PC-9 (cell line): ENCODE measurements at places on chromosomes 2 and 18. TPM values are rescaled to one million over a fixed set of nuclear protein-coding genes. Genes with fewer than 3 reads are reported as not detected.

GRCh38 chr2:178197791-178198190 lies 3.5 kb downstream of the OSBPL6 start:
- no peak overlapping the region for H3K4me3 ChIP-seq
- H3K4me1 ChIP-seq, result peaks cover 16% of the 10 kb centered on the region
- no peaks in the 10 kb centered on the region for H3K36me3 ChIP-seq
- no peak for DNase-seq
- peaks cover 13% of the 10 kb centered on the region; the same call in 1 of the 2 replicates for H3K27me3 ChIP-seq
- no peak overlapping the region for H3K27ac ChIP-seq

Gene TRABD2A
- 0.88 and 2.2 TPM in 2 replicates for total RNA-seq

GRCh38 chr2:147450661-147451510 lies 393.9 kb upstream of the ACVR2A start:
- no peaks in the 10 kb centered on the region for H3K27me3 ChIP-seq
- H3K27ac ChIP-seq, result no peak overlapping the region
- no peaks in the 10 kb centered on the region for H3K4me1 ChIP-seq
- H3K36me3 ChIP-seq, result no peaks in the 10 kb centered on the region
- H3K4me3 ChIP-seq, result no peak overlapping the region
- DNase-seq, result no peak

- H3K4me3 ChIP-seq, result no peak overlapping the region
- no peaks in the 10 kb centered on the region for H3K36me3 ChIP-seq
- H3K27me3 ChIP-seq, result no peaks in the 10 kb centered on the region
Measured at GRCh38 chr2:212938144-212938793, 213.1 kb downstream of the IKZF2 start.

DNA sequence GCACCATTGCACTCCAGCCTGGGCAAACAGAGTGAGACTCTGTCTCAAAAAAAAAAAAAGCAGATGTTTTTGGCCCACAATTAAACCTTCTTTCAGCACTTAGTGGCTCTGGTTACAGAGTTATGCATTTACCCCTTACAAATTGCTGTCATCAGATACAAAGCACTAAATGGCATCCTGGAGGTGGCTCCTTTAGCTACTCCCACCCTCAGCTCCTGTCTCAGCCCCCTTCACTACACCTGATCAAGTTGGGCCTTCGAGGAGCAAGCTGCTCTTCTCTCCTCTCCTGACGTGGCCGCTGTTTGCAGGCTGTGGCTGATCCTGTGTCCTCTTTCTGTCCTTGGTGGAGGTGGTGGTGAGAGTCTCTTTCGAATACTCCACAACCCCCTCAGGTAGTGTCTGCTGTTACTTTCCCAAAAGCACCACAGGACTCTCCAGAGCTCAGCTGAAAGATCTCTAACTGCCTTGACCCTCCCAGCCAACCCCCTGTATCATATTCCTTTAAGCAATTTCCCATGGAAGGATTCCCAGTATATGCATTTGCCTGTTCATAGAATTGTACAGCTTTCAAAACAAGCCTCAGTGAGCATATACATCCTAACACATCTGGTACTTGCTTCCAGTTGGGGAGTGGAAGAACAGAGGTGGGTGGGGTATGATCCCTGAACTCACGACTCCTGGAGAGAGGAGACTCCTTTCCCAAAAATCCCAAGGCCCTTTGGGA lies 285.9 kb downstream of the CLIP4 start:
- H3K27me3 ChIP-seq, result peaks cover 91% of the 10 kb centered on the region
- H3K4me1 ChIP-seq, result no peaks in the 10 kb centered on the region
- DNase-seq, result no peak

- no peak for DNase-seq
- H3K36me3 ChIP-seq, result no peaks in the 10 kb centered on the region
- H3K4me3 ChIP-seq, result no peak overlapping the region
- H3K4me1 ChIP-seq, result peaks cover 47% of the 10 kb centered on the region
- no peaks in the 10 kb centered on the region for H3K27me3 ChIP-seq
Measured at GRCh38 chr2:231640641-231641111, 48.0 kb downstream of the TEX44 start.

GRCh38 chr2:64186699-64187605 lies 42.7 kb upstream of the PELI1 start:
- no peaks in the 10 kb centered on the region for H3K4me1 ChIP-seq
- no peak overlapping the region for H3K4me3 ChIP-seq
- DNase-seq, result no peak

GRCh38 chr2:24073816-24074215 lies 2.3 kb downstream of the SF3B6 start:
- H3K36me3 ChIP-seq, result peaks cover 17% of the 10 kb centered on the region
- DNase-seq, result no peak
- peaks cover 21% of the 10 kb centered on the region for H3K4me1 ChIP-seq
- no peak overlapping the region for H3K27ac ChIP-seq
- H3K27me3 ChIP-seq, result no peaks in the 10 kb centered on the region

GRCh38 chr2:221541131-221541735 lies 30.9 kb downstream of the EPHA4 start:
- H3K4me3 ChIP-seq, result no peak overlapping the region
- peaks cover 9% of the 10 kb centered on the region for H3K4me1 ChIP-seq
- DNase-seq, result no peak
- H3K27me3 ChIP-seq, result no peaks in the 10 kb centered on the region
- H3K36me3 ChIP-seq, result no peaks in the 10 kb centered on the region
- no peak overlapping the region for H3K27ac ChIP-seq

Gene GALNT5
- total RNA-seq, result 1.3 and 1.9 TPM in 2 replicates

GRCh38 chr2:100983684-100984310 lies 18.3 kb upstream of the RPL31 start:
- no peaks in the 10 kb centered on the region for H3K27me3 ChIP-seq
- H3K27ac ChIP-seq, result peak overlapping the region; percentile 21; the same call in 1 of the 2 replicates
- no peaks in the 10 kb centered on the region for H3K4me1 ChIP-seq
- no peak overlapping the region for H3K4me3 ChIP-seq
- H3K36me3 ChIP-seq, result peaks cover 40% of the 10 kb centered on the region

- H3K36me3 ChIP-seq, result no peaks in the 10 kb centered on the region
- no peaks in the 10 kb centered on the region for H3K27me3 ChIP-seq
- H3K27ac ChIP-seq, result no peak overlapping the region
- H3K4me1 ChIP-seq, result no peaks in the 10 kb centered on the region
- H3K4me3 ChIP-seq, result no peak overlapping the region
- no peak for DNase-seq
Measured at GRCh38 chr2:147456779-147457178, 388.1 kb upstream of the ACVR2A start.

- no peak overlapping the region for H3K27ac ChIP-seq
- no peaks in the 10 kb centered on the region for H3K36me3 ChIP-seq
- no peak for DNase-seq
- H3K4me1 ChIP-seq, result peaks cover 6% of the 10 kb centered on the region; the same call in 1 of the 2 replicates
- peaks cover 34% of the 10 kb centered on the region for H3K27me3 ChIP-seq
Measured at GRCh38 chr2:105231232-105231619, 10.3 kb upstream of the GPR45 start.

GRCh38 chr2:190911813-190912212 lies 31.2 kb downstream of the GLS start:
- no peaks in the 10 kb centered on the region for H3K4me1 ChIP-seq
- no peaks in the 10 kb centered on the region for H3K27me3 ChIP-seq
- H3K36me3 ChIP-seq, result peaks cover 4% of the 10 kb centered on the region
- H3K27ac ChIP-seq, result no peak overlapping the region
- DNase-seq, result no peak

Gene DOK6
- total RNA-seq, result not detected in 2 replicates

- H3K27me3 ChIP-seq, result peaks cover 53% of the 10 kb centered on the region
- DNase-seq, result no peak
- no peak overlapping the region for H3K27ac ChIP-seq
- no peak overlapping the region for H3K4me3 ChIP-seq
Measured at GRCh38 chr2:135817951-135818350, 19.0 kb downstream of the LCT start.

Gene CYTIP
- not detected in 2 replicates for total RNA-seq

DNA sequence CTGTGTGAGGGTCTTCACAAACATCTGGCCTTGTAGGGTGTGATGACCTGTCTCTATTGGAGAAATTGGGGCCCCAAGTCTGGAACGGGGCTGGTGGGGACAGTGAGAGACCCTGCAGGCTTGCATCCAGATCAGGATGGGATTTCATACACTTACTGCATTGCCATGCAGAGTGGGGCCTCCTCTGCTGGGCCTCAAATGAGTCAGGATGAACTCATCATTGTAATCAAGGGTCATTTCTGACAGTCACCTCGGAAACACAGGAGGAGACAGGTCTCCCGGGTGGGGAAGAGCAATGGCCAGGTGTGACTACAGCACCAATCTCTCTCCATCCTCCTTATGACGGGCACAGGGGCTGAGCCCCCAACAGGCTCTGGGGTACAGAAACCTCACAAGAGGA lies 48.1 kb upstream of the GALR1 start:
- no peaks in the 10 kb centered on the region for H3K36me3 ChIP-seq
- H3K4me3 ChIP-seq, result no peak overlapping the region
- H3K4me1 ChIP-seq, result 0 out of 2 replicates have a peak, but pooled peaks cover 6% of the 10 kb centered on the region
- no peaks in the 10 kb centered on the region for H3K27me3 ChIP-seq
- DNase-seq, result no peak
- H3K27ac ChIP-seq, result no peak overlapping the region

DNA sequence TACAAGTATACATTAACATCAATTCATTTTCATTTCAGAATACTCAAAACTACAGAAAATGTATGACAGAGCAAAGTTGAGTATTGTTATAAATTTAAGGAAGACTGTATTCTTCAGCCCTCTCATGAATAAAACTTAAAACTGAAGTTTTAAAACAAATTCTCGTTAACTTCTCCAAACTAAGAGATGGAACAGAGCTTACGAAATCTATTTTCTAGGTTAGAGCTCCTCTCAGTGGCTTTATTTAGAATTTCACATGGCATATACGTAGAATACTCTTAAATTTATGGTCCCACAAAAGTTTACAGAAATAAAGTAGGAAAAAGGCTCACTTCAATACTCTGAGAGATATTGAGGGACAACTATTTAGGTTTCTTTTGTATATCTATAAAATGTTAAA lies 612.1 kb downstream of the KCNJ3 start:
- H3K27ac ChIP-seq, result no peak overlapping the region
- H3K36me3 ChIP-seq, result no peaks in the 10 kb centered on the region
- no peak overlapping the region for H3K4me3 ChIP-seq
- no peaks in the 10 kb centered on the region for H3K4me1 ChIP-seq

GRCh38 chr2:43333656-43334144 lies 107.3 kb upstream of the ZFP36L2 start:
- H3K27me3 ChIP-seq, result no peaks in the 10 kb centered on the region
- H3K36me3 ChIP-seq, result no peaks in the 10 kb centered on the region
- no peaks in the 10 kb centered on the region for H3K4me1 ChIP-seq
- H3K4me3 ChIP-seq, result no peak overlapping the region

DNA sequence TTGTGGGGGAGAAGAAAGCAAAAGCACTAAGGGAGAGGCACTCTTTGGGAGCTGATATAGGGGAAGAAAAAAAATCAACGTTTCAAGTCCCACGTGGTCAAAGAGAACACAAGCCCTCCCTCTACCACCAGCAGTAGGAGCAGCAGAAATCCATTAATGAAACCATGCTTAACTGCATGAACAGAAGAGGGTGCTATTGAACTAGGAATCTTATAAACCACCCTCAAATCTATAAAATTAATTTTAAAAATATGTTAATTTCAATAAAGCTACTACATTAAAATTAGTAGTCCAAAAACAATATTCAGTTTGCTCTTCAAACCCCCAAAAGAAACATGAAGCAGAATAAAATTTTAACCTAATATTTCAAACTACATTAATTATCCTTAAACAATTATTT lies 147.8 kb downstream of the TMEM18 start:
- H3K27ac ChIP-seq, result no peak overlapping the region
- no peaks in the 10 kb centered on the region for H3K36me3 ChIP-seq
- peak; percentile 64 for DNase-seq
- peaks cover 10% of the 10 kb centered on the region for H3K4me1 ChIP-seq
- H3K27me3 ChIP-seq, result no peaks in the 10 kb centered on the region

DNA sequence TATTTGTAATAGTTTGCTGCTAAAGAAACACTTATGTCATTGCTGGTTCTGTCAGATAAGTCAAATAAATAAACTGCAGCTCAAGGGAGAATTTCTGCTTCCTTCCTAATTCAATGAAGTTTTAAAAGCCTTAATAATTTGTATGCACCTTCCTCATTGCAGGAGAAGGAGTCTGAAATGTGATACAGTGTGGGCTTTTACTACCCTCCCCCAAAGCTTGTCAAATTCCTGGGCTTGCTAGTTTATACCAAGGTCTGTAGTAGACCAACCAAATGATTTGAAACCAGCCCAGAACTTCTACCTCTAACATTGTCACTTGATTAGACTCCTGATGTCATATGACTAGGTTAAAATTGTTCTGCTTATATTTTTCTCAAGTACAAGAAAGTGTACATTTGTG lies 131.8 kb downstream of the DTNA start:
- H3K27ac ChIP-seq, result no peak overlapping the region
- no peak for DNase-seq
- no peak overlapping the region for H3K4me3 ChIP-seq
- no peaks in the 10 kb centered on the region for H3K4me1 ChIP-seq
- no peaks in the 10 kb centered on the region for H3K27me3 ChIP-seq
- no peaks in the 10 kb centered on the region for H3K36me3 ChIP-seq

DNA sequence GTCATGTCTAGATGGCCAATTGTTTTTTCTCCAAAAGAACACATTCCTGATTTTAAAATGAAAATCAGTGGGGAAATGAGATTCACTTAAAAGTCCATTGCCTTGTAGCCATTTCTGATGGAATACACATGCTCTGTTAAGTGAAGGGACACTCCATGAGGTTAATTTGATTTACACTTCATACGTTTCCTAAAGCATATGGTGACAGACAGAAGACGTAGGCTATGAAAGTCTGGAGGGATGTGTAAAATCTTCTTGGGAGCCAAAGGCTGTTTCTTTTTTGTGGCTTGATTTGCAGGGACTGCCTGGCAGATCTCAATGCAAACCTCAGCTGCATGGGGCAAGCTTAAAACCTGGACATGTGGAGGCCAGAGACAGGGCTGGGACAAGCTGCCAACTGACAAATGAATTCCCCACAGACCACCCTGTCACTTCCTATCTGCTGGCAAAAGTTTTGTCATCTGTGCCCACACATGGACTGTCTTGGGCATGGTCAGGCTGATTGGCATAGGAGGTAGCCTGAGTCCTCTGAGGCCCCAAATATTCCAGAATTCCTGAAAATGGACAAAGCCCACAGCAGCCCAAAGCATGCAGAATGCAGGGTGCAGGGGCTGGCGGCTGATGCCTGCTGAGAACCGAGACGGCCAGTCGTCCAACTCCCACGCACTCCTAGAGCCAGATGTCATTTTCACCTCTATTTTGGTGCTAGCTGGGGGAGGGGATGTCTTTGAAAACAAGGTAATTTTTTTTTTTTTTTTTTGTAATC lies 73.9 kb downstream of the SDC1 start:
- no peaks in the 10 kb centered on the region for H3K36me3 ChIP-seq
- H3K4me1 ChIP-seq, result peaks cover 26% of the 10 kb centered on the region
- no peak overlapping the region for H3K4me3 ChIP-seq
- no peak for DNase-seq
- H3K27ac ChIP-seq, result no peak overlapping the region

DNA sequence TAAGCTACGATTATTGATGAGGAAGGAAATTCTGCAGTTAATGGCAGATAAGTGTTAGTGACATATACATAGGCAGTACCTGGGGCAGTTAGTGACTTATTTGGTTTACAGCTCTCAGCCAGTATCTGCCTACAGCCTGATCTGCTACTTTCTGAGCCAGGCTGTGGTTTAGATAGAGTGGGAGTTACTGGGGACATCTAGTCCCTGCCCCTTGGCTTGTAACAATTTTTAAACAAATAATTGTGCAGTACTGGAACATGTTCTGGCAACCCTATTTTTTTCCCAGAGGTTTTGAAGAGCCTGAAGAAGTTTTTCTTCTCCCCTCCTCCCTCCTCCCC lies 2.3 kb downstream of the KIF5C start:
- no peaks in the 10 kb centered on the region for H3K36me3 ChIP-seq
- H3K4me3 ChIP-seq, result no peak overlapping the region
- H3K27me3 ChIP-seq, result no peaks in the 10 kb centered on the region
- no peak overlapping the region for H3K27ac ChIP-seq

Gene CREG2
- total RNA-seq, result 9.0 and 12.3 TPM in 2 replicates
